ENCODE measurements at places on chromosomes 7 and 10. TPM values are rescaled to one million over a fixed set of nuclear protein-coding genes. Genes with fewer than 3 reads are reported as not detected.

Gene PNLIPRP1
- total RNA-seq, result not detected

Gene CFAP70
- 0.43 TPM for total RNA-seq

Gene PRSS37
- not detected for total RNA-seq

Gene KAT6B
- total RNA-seq, result 24.2 TPM

Gene OIT3
- total RNA-seq, result not detected

Gene ANKRD30A
- not detected for total RNA-seq

Gene SVIL
- 9.8 TPM for total RNA-seq
